SK-N-SH (cell line): ENCODE measurements at places on chromosomes 16 and 17. TPM values are rescaled to one million over a fixed set of nuclear protein-coding genes. Genes with fewer than 3 reads are reported as not detected.
A peak's percentile ranks its signal among the peaks of the same experiment; 100 is the strongest.

Gene CACNG1
- not detected in 2 replicates for polyA plus RNA-seq

Gene MMD
- 10.9 and 11.7 TPM in 2 replicates for polyA plus RNA-seq

Gene DUS2
- polyA plus RNA-seq: 16.1 and 16.5 TPM in 2 replicates

Gene CD7
- polyA plus RNA-seq: 0.07 TPM in 1 of 2 replicates, not detected in the other

Gene TBC1D3H
- not detected in 2 replicates for polyA plus RNA-seq

Gene TMEM100
- 1.5 and 1.7 TPM in 2 replicates for polyA plus RNA-seq

GRCh38 chr17:40458851-40459482, 15.7 kb downstream of the IGFBP4 start:
- H3K27me3 ChIP-seq: no peaks in the 10 kb centered on the region
- peaks cover 20% of the 10 kb centered on the region; the same call in 1 of the 2 replicates for H3K36me3 ChIP-seq
- no peak overlapping the region for H3K4me3 ChIP-seq

- H3K36me3 ChIP-seq: no peaks in the 10 kb centered on the region
- no peak overlapping the region for H3K27ac ChIP-seq
- no peaks in the 10 kb centered on the region for H3K27me3 ChIP-seq
- no peaks in the 10 kb centered on the region for H3K4me1 ChIP-seq
- DNase-seq: peak; percentile 63
These were observed 196.1 kb downstream of the NTN1 start for GRCh38 chr17:9217151-9218056.

- H3K4me1 ChIP-seq: peaks cover 18% of the 10 kb centered on the region
- no peak overlapping the region for H3K27ac ChIP-seq
These were observed 1.8 kb downstream of the RAB11FIP3 start for GRCh38 chr16:427250-427649.

DNA sequence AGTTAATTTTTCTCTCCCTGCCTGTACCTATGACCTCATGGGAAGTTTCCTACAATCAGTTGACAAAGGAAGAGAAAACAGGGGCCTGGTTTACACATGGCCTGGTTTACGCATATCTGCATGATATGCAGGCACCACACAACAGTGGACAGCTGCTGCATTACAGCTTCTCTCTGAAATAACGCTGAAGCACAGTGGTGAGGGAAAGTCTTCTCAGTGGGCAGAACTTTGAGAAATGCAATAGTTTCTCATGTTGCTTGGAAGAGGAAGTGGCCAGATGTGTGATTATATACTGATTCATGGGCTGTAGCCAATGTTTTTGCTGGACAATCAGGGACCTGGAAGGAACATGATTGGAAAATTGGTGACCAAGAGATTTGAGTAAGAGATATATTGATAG, 324.1 kb upstream of the GOT2 start:
- H3K27me3 ChIP-seq: no peaks in the 10 kb centered on the region
- DNase-seq: no peak
- no peak overlapping the region for H3K27ac ChIP-seq
- H3K4me3 ChIP-seq: no peak overlapping the region

GRCh38 chr16:74825941-74826340, 51.3 kb upstream of the FA2H start:
- H3K27me3 ChIP-seq: peaks cover 5% of the 10 kb centered on the region; the same call in 1 of the 2 replicates
- no peaks in the 10 kb centered on the region; the same call in 1 of the 2 replicates for H3K4me1 ChIP-seq
- H3K36me3 ChIP-seq: no peaks in the 10 kb centered on the region
- no peak overlapping the region for H3K4me3 ChIP-seq

- H3K27ac ChIP-seq: no peak overlapping the region
- H3K27me3 ChIP-seq: peaks cover 41% of the 10 kb centered on the region
- H3K4me3 ChIP-seq: no peak overlapping the region
These were observed 1.2 kb downstream of the PPP1R1B start for GRCh38 chr17:39627712-39628516.

DNA sequence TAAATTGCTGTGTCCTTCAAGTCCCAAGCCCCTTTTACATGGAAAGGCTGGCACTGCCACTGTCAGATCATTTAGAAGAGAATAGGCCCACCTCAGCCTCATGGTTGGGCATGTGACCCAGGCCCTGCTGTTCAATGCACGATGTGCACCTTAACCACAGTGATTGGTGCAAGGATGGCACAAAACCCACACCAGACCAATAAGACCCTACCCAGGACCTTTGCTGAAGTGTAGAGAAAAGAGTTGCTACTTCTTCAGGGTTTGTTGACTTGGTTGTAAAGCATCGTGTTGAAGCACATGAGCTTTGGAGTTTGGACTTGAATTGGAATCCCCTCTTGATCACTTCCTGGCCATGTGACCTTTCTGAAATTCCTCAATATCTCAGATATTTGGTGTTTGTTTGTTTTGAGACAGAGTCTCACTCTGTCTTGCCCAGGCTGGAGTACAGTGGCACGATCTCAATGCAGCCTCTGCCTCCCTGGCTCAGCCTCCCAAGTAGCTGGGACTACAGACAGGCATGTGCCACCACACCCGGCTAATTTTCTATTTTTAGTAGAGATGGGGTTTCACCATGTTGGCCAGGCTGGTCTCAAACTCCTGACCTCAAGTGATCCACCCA, 24.8 kb downstream of the DNAJA2 start:
- H3K4me1 ChIP-seq: no peaks in the 10 kb centered on the region
- DNase-seq: no peak
- no peak overlapping the region for H3K27ac ChIP-seq

DNA sequence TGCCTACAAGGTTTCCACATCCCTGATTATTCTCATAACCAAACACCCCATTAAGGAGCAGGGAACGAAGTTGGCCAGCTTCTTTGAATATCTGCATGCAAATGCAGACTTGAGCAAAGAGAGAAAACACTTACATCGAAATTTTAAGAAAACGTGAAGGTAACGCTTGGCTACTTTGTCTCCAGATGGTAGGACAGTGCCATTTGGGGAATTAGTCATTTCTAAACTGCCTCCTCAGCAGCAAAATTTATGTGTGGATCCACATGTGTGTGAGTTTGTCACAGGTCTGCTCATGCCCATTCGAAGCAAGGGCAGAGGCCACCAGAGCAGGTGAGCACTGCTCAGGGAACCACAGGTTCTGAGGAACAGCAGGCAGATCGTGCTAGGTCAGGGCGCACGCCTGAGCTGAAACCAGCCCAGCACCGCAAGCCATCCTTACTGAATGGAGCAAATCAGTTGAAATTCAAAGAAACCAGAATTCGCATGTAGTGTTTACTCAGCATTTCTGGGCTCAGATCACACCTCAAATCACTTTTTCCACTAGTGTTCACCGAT, 80.1 kb downstream of the SOCS1 start:
- H3K27ac ChIP-seq: no peak overlapping the region
- peaks cover 15% of the 10 kb centered on the region; the same call in 1 of the 2 replicates for H3K36me3 ChIP-seq
- no peaks in the 10 kb centered on the region for H3K4me1 ChIP-seq
- H3K4me3 ChIP-seq: no peak overlapping the region
- no peak for DNase-seq

GRCh38 chr17:55198690-55199370, 65.9 kb upstream of the HLF start:
- no peak overlapping the region for H3K4me3 ChIP-seq
- no peaks in the 10 kb centered on the region for H3K36me3 ChIP-seq
- peaks cover 35% of the 10 kb centered on the region for H3K4me1 ChIP-seq
- DNase-seq: peak; percentile 49
- peak overlapping the region; percentile 92 for H3K27ac ChIP-seq

GRCh38 chr16:3963203-3963602, 82.7 kb upstream of the CREBBP start:
- H3K27ac ChIP-seq: no peak overlapping the region
- no peaks in the 10 kb centered on the region for H3K36me3 ChIP-seq
- H3K27me3 ChIP-seq: 0 out of 2 replicates have a peak, but pooled peaks cover under 1% of the 10 kb centered on the region

- no peaks in the 10 kb centered on the region for H3K36me3 ChIP-seq
- H3K27ac ChIP-seq: peak overlapping the region; percentile 35; the same call in 1 of the 2 replicates
- H3K4me3 ChIP-seq: peak overlapping the region; percentile 96
- peaks cover 13% of the 10 kb centered on the region; the same call in 1 of the 2 replicates for H3K4me1 ChIP-seq
- DNase-seq: peak; percentile 65
These were observed 526 bp downstream of the MOSMO start for GRCh38 chr16:22008215-22009059.

GRCh38 chr16:66834746-66835145, 4.0 kb upstream of the NAE1 start:
- no peaks in the 10 kb centered on the region for H3K27me3 ChIP-seq
- no peak overlapping the region for H3K27ac ChIP-seq
- no peak for DNase-seq
- no peaks in the 10 kb centered on the region for H3K36me3 ChIP-seq
- no peak overlapping the region for H3K4me3 ChIP-seq
- no peaks in the 10 kb centered on the region; the same call in 1 of the 2 replicates for H3K4me1 ChIP-seq

DNA sequence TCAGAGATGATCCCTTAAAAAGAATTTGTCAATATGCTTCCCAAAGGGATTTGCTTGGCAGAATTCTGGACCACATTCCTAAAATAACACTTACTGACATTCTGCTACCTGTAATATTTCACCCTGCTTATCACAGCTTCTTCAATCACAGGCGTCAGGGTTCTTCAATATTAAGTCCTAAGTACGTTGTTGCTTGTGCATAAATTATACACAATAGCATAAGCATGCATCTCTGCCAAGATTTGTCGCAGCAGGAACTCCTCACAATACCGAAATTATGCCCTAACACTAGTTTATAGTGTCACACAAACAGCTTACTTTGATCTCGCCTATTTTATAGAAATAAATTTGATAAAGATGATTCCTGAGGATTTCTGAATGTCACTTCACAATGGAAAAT, 48.9 kb downstream of the UBE2G1 start:
- DNase-seq: no peak
- peaks cover 12% of the 10 kb centered on the region; the same call in 1 of the 2 replicates for H3K4me1 ChIP-seq
- H3K27ac ChIP-seq: no peak overlapping the region
- no peak overlapping the region for H3K4me3 ChIP-seq
- H3K36me3 ChIP-seq: no peaks in the 10 kb centered on the region

- no peak overlapping the region; the same call in 1 of the 2 replicates for H3K27ac ChIP-seq
- DNase-seq: no peak
- no peaks in the 10 kb centered on the region for H3K36me3 ChIP-seq
- H3K4me1 ChIP-seq: no peaks in the 10 kb centered on the region
- 0 out of 2 replicates have a peak, but pooled peaks cover 8% of the 10 kb centered on the region for H3K27me3 ChIP-seq
These were observed 11.9 kb upstream of the CCDC182 start for GRCh38 chr17:57756951-57757350.

GRCh38 chr16:30186444-30186781, 3.0 kb downstream of the CORO1A start:
- no peak overlapping the region for H3K4me3 ChIP-seq
- peaks cover 6% of the 10 kb centered on the region; the same call in 1 of the 2 replicates for H3K36me3 ChIP-seq
- H3K27me3 ChIP-seq: no peaks in the 10 kb centered on the region
- H3K27ac ChIP-seq: no peak overlapping the region; the same call in 1 of the 2 replicates
- H3K4me1 ChIP-seq: peaks cover 25% of the 10 kb centered on the region; the same call in 1 of the 2 replicates
- DNase-seq: no peak

- H3K4me1 ChIP-seq: no peaks in the 10 kb centered on the region
- no peaks in the 10 kb centered on the region for H3K36me3 ChIP-seq
- no peak overlapping the region for H3K4me3 ChIP-seq
- H3K27me3 ChIP-seq: peaks cover 10% of the 10 kb centered on the region
- H3K27ac ChIP-seq: no peak overlapping the region
- DNase-seq: no peak
These were observed 236.5 kb downstream of the C16orf95 start for GRCh38 chr16:87080571-87081167.

- no peak overlapping the region for H3K4me3 ChIP-seq
- H3K36me3 ChIP-seq: no peaks in the 10 kb centered on the region
- no peak for DNase-seq
- no peak overlapping the region for H3K27ac ChIP-seq
These were observed 109.4 kb downstream of the CDYL2 start for GRCh38 chr16:80695020-80695419.
